ENCODE measurements at places on chromosomes 6 and 20. TPM values are rescaled to one million over a fixed set of nuclear protein-coding genes. Genes with fewer than 3 reads are reported as not detected.

Gene OPN5
- polyA plus RNA-seq = 2.9 TPM

Gene KHDC1
- 23.6 TPM for polyA plus RNA-seq

Gene KIAA1755
- 1.2 TPM for polyA plus RNA-seq

Gene EPB41L1
- polyA plus RNA-seq = 10.3 TPM

Gene DLK2
- 15.0 TPM for polyA plus RNA-seq

Gene SNAP25
- 1,248 TPM for polyA plus RNA-seq

Gene SNX9
- polyA plus RNA-seq = 18.6 TPM

Gene FOXF2
- polyA plus RNA-seq = 0.67 TPM

Gene GSTA3
- not detected for polyA plus RNA-seq

Gene MEA1
- polyA plus RNA-seq = 163 TPM

Gene ARFGAP1
- 0.17 TPM for polyA plus RNA-seq

Gene MEP1A
- not detected for polyA plus RNA-seq

Gene SEMG2
- not detected for polyA plus RNA-seq

Gene PTCRA
- not detected for polyA plus RNA-seq

Gene GPR6
- polyA plus RNA-seq = not detected
